ENCODE measurements at places on chromosomes 12 and 14.

DNA sequence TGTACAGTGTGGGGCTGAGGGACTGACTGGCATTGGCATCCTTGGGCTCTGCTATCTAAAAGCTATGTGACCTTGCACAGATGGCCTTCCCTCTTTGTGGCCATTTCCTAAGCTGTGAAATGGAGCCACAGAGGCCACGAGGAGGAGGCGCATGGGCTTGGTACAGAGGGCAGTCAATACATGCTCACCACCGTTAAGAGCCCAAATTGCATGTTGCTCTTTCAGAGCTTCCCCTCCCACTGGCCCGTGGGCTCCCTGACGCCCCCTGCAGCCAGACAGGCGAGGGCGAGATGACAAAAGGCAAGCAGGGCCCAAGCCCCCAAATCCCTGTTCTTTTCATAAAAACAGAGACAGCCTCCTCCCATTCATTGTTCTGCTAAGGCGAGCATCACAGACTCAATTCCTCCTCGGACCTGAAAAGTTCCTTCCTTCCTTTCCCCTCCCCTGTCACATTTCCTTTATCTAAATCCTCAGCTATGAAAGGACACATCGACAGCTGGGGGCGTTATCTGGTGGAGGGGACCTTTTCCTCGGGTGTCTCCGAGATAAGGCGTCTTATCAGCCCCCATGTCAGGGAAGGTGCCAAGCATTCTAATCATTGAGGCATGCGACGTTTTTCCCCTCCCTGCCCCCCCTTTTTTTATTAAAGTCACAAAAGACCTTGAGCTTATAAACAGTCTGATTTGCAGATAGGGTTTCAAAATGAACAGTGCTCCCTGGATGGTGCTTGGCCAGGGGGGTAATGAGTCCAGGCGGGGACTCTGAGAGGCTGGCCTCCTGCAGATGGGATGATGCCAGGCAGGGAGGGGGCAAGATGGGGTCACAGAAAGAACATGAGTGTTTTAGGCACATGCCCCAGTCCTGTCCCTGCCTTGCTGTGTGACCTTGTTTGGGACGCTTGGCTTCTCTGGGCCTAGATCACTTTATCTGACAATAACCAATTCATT, 26.4 kb downstream of the FAM222A start:
- peak; percentile 61 for DNase-seq

GRCh38 chr12:14408208-14408607, 42.7 kb downstream of the ATF7IP start:
- no peak for DNase-seq

GRCh38 chr14:30655124-30655523, 33.0 kb downstream of the SCFD1 start:
- no peak for DNase-seq

GRCh38 chr12:103716517-103717196, 124.4 kb downstream of the NT5DC3 start:
- DNase-seq, result no peak

DNA sequence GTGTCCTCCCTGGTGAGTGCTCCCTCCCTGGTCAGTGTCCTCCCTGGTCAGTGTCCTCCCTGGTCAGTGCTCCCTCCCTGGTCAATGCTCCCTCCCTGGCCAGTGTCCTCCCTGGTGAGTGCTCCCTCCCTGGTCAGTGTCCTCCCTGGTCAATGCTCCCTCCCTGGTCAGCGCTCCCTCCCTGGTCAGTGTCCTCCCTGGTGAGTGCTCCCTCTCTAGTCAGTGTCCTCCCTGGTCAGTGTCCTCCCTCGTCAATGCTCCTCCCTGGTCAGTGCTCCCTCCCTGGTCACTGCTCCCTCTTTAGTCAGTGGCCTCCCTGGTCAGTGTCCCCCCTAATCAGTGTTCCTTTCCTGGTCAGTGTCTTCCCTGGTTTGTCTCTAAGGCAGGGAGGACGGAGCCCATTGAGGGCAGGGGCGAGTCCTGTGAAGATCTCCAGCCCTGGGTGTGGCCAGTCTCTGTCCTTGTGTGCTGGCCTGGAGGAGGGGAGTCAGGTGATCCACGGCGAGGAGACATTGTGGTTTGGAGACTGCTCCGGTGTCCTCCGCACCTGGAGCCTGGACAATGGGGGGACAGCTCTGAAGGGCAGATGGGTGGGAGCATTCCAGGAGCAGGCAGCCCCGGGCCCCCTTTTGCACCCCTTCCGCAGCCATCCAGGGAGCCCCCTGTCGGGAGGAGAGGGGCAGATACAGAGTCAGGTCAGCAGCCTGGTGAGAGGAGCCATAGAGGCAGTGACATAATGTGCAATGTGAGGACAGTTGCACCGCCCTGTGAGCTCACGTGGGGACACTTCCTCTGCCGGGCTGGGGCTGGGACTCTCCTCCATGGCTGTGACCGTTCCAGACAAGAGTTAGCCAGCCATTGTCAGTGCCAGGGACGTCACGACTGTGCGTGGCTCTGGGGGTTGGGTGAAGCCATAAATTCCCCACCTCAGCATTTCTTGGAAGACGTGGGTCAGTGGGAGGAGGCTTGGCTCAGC, 93.4 kb downstream of the ADGRD1 start:
- peak; percentile 44 for DNase-seq

DNA sequence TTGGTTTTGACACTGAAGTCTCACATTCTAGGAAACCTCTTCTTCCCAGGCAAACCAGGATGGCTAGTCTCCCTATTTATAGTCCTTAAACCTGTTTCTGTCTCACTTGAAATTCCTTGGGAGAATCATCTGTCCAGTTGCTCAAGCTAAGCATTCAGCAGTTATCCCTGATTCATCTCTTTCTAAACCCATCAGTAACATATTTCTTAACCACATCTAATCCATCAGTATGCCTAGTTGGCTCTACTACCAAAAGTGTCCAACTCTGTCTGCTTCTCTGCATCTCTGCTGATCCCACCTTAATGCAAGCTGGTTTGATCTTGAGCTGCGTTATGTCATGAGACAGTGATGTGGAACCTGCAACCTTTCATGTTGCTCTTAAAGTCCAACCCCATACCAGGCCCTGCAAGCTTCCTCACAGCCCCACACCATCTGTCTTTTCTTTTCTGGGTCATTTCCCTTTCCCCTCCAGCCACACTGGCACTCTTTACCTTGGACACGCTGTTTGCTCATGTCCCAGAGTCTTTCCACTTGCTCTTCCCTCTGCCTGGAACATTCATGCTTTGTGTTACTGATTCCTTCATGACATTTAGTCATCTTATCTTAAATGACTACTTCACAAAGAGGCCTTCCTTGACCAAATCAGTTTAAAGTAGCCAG, 380.8 kb upstream of the RGS6 start:
- DNase-seq, result no peak

DNA sequence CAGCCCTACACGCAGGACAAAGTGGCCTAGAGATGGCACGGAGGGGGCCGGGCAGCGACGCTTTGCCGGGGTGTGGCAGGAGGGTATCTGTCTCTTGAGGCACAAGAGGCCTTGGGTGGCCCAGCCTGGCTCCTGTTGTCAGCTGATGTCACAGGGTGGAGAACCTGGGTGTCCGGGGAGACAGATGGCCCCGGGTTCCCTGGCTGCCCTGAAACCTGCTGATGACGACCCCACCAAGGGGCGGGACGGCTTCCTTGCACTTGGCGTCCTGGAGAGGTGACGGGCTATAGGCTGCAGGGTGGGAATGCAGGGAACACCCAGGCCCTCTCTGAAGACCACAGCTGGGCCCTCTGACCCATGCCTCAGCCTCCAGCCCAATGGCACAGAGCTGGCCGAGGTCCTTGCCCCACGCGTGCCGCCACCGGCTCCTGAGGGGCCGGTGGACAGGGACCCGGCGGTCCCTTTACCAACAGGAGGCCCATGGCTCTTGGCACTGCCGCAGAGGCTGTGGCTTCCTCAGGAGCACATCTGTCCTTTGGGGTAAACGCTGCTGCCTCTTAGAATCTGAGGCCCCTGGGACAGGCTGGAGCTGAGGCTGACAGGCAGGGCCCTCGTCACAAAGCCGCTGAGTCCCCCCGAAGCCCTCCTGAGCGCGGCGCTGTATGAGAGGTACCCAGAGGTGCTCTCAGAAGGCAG, 16.4 kb downstream of the TRMT61A start:
- DNase-seq, result no peak

GRCh38 chr12:81128930-81129554, 51.2 kb downstream of the ACSS3 start:
- no peak for DNase-seq

GRCh38 chr12:93139028-93139665, 210.1 kb upstream of the EEA1 start:
- DNase-seq, result no peak

- DNase-seq, result no peak
Measured at GRCh38 chr12:42180990-42181596, 36.4 kb upstream of the GXYLT1 start.

- no peak for DNase-seq
Measured at GRCh38 chr14:89015016-89015415, 190.6 kb downstream of the TTC8 start.

DNA sequence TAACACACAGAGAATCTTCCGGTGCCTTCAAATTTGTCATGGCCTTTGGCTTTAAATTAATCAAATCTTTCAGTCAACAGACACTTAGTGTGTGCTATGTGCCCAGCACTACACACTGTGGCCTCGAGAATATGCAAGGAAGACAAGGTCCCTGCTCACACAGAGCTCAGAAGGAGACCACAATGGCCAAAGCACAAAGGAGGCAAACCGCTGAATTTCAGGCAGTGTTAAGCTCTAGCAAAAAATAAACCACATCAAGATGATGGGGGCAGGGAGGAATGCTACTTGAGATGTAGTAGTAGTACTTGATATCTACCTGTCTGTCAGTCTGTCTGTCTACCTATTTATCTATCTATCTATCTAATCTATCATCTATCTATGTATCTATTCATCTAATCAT, 227.9 kb downstream of the TMEM132D start:
- DNase-seq, result no peak

DNA sequence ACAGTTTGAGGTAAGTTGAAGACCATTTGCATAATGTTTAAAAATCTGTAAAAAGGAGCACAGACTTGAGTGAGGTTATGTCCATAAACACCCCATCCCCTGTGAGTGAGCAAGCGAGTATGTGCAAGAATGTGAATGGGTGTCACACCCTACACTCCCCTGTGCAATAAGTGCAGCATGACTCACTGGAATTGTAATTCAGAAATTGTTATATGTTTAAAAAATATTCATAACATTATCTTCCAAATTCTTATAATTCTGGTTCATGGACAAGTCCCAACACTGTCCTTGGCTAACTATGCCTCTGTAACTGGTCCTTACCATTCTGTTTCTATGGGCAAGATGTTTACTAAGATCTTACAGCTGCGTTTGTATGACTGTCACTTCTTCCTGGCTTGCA, 207.8 kb upstream of the FAR2 start:
- no peak for DNase-seq
